ENCODE measurements at places on chromosomes 12 and 14. TPM values are rescaled to one million over a fixed set of nuclear protein-coding genes. Genes with fewer than 3 reads are reported as not detected.

The GXYLT1 gene
- polyA plus RNA-seq = 2.8 TPM

The GPR65 gene
- 3.2 TPM for polyA plus RNA-seq

The RNU6-8 gene
- not detected for polyA plus RNA-seq

The C1R gene
- 23.8 TPM for polyA plus RNA-seq

The PTPRO gene
- polyA plus RNA-seq = 1.2 TPM

The CAPZA3 gene
- polyA plus RNA-seq = not detected

The HSPB8 gene
- polyA plus RNA-seq = 18.0 TPM

The ALG10B gene
- under 0.01 TPM for polyA plus RNA-seq

The TMCC3 gene
- 18.0 TPM for polyA plus RNA-seq

The VWF gene
- polyA plus RNA-seq = 1.2 TPM

The MORN3 gene
- not detected for polyA plus RNA-seq

The KRT77 gene
- not detected for polyA plus RNA-seq

The FOXN4 gene
- polyA plus RNA-seq = 0.06 TPM

The MUCL1 gene
- polyA plus RNA-seq = not detected

The ANKRD33 gene
- not detected for polyA plus RNA-seq

The TMEM63C gene
- polyA plus RNA-seq = 6.5 TPM

The CDCA3 gene
- 8.6 TPM for polyA plus RNA-seq

The HOXC11 gene
- polyA plus RNA-seq = not detected

The CIDEB gene
- 7.2 TPM for polyA plus RNA-seq

The C12orf75 gene
- polyA plus RNA-seq = 230 TPM

The GLIPR1L2 gene
- not detected for polyA plus RNA-seq

The ANO2 gene
- polyA plus RNA-seq = not detected

The LRFN5 gene
- polyA plus RNA-seq = under 0.01 TPM

The CLEC2D gene
- 24.0 TPM for polyA plus RNA-seq

The PLXNC1 gene
- 1.2 TPM for polyA plus RNA-seq

The ETFBKMT gene
- 1.4 TPM for polyA plus RNA-seq

The UNC79 gene
- polyA plus RNA-seq = not detected

The PELI2 gene
- polyA plus RNA-seq = 5.3 TPM

The PROX2 gene
- polyA plus RNA-seq = not detected

The COCH gene
- polyA plus RNA-seq = 1.6 TPM

The C12orf56 gene
- 0.22 TPM for polyA plus RNA-seq

The LMNTD1 gene
- not detected for polyA plus RNA-seq

The NRL gene
- 1.8 TPM for polyA plus RNA-seq

The PTGR2 gene
- 6.6 TPM for polyA plus RNA-seq

The SOAT2 gene
- polyA plus RNA-seq = not detected

The CDKN3 gene
- polyA plus RNA-seq = 10.8 TPM

The NXPH4 gene
- polyA plus RNA-seq = 0.13 TPM

The TCP11L2 gene
- 9.5 TPM for polyA plus RNA-seq

The B4GALNT3 gene
- polyA plus RNA-seq = 12.0 TPM

The SYCP3 gene
- 0.19 TPM for polyA plus RNA-seq
